Stimulated activated CD8-positive, alpha-beta memory T cell treated with anti-CD3 and anti-CD28 coated beads, Interleukin-4, amount 100 ng/mL, for 4 hours (primary cell): ENCODE measurements at places on chromosomes 13 and 19.

- DNase-seq, result no peak
Measured at GRCh38 chr13:33865945-33866344, 48.0 kb downstream of the RFC3 start.

DNA sequence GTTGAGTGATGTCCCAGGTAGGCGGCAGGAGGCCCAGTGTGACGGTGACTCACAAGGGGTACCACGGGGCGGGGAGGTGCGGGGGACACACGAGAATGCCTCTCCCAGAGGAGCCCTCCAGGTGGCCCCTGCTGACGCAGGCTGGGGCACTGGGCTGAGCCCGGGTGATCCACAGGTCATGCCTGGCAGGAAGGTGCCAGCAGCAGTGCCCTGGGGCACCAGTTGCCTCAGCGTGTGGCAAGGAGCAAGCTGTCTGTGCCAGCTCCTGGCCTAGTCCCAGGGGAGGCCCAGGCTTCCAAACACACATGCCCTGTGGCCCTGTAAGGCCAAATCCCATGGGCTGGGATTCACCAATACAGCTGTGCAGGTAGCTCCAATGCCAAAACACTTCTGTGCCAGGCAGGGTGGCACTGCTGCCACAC, 28.0 kb downstream of the AKT2 start:
- no peak for DNase-seq

DNA sequence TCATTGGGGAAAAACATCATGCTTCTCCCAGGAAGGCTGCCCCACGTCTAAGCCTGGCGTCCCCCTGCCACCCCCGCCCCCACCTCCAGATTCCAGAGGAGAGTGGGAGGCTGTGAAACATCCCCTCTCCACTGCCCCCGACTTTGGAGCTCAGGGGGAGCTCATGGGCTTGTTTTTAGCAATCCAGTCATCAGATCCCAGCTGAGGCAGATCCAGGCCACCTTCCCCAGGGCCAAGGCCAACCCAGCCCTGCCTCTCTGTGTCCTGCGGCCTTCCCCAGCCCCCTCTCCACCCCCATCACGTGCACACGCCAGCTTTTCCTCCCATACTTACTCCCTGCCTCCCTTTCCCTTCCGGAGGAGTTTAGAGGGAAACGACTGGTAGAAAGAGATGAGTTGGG, 38.8 kb downstream of the SHISA2 start:
- DNase-seq, result no peak

DNA sequence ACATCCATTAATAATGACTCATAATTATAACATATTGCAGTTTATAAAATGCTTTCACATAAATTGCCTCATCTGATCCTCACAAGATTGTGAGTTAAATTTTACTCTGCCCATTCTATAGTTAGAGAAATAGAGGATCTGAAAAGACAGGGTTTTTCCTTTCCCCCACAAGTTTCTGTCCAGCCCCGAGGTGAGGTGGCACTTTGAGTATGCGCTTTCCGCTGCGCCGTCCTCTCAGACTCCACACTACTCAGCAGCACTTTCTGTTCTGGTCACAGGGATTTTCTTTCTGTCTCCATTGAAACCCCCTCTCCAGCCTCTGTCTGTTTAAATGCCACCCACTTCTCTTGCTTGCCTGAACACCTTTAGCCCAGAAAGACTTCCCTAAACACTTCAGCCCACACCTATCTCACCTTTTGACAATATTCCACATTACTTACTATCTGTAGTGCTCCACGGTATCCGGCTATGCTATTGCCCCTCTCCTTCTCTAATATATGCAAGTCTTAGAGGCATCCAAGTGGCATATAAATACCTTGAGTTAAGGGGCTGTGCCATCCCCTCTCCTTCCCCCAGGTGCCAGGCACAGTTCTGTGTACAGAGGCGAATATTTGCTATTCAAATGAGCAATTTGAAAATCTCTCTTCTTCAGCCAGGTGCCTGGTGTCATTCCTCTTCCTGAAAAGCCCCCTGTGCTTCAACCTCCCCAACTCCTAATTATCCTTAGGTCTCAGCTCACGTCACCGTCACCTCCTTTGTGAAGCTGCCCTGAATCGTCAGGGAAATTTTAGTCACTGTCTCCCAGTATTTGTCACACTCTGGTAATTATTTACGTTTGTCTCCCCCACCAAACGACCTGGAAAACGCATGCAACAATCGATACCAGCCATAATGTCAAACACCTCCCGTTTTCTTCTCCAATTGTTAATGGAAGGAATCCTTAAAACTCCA, 268.7 kb downstream of the NHLRC3 start:
- DNase-seq, result no peak

- DNase-seq, result no peak
Measured at GRCh38 chr19:35460608-35461007, 12.6 kb downstream of the FFAR2 start.

GRCh38 chr13:103199380-103200088, 133.3 kb upstream of the SLC10A2 start:
- no peak for DNase-seq

- DNase-seq, result no peak
Measured at GRCh38 chr19:49210901-49211451, 53.4 kb downstream of the TRPM4 start.

- DNase-seq, result peak; percentile 68
Measured at GRCh38 chr19:51422053-51422448, 4.6 kb upstream of the SIGLEC10 start.
